ENCODE measurements at places on chromosomes 1 and 21. TPM values are rescaled to one million over a fixed set of nuclear protein-coding genes. Genes with fewer than 3 reads are reported as not detected.

GRCh38 chr1:179493323-179493722, 82.4 kb downstream of the NPHS2 start:
- no peak overlapping the region for H3K4me3 ChIP-seq
- H3K27me3 ChIP-seq: no peaks in the 10 kb centered on the region
- no peaks in the 10 kb centered on the region for H3K4me1 ChIP-seq
- no peak for DNase-seq
- H3K36me3 ChIP-seq: no peaks in the 10 kb centered on the region
- no peak overlapping the region for H3K27ac ChIP-seq

- H3K36me3 ChIP-seq: no peaks in the 10 kb centered on the region
- no peaks in the 10 kb centered on the region for H3K27me3 ChIP-seq
- H3K4me3 ChIP-seq: no peak overlapping the region
- DNase-seq: no peak
- no peaks in the 10 kb centered on the region for H3K4me1 ChIP-seq
Observed at GRCh38 chr1:168092566-168093355, 44.0 kb downstream of the GPR161 start.

DNA sequence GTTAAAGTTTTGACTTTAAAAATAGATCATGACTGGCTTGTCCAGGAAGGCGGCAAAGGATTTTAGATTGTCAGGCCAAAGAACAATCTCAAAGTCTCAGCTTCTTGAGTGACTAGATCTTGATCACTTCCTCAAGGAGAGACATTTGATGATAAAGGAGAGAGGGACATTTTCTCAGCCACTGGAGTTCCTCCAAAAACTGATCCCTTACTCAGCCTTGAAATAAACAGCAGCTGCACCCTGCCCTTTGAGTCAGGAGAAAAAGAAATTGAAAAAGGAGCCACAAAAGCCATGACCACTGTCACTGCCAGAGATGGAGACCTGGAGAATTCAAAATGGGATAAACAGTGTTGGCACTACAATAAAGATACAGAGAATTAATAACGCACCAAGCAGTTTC, 288.4 kb upstream of the PRMT6 start:
- H3K27ac ChIP-seq: no peak overlapping the region
- no peaks in the 10 kb centered on the region for H3K27me3 ChIP-seq
- H3K4me1 ChIP-seq: no peaks in the 10 kb centered on the region
- no peak for DNase-seq
- no peaks in the 10 kb centered on the region for H3K36me3 ChIP-seq

DNA sequence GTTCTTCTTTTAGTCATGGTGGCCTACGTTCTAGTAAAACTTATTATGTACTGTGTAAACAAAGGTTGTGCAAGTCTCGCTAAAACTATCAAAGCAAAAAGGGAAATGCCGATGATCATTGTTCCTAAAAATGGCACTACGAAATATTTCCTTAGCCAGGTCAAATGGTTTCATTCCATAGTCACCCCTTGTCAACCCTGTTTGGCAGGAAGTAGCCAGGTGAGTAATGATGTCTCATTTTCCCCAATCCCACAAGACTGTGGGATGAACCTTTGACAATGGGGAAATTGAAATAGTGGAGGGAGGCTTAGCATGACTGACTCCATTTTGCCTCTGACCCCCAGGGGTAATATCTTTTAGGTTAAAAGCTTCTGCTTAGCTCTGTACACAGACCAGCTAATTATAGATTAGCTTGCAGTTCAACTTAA, 5.6 kb upstream of the REN start:
- no peaks in the 10 kb centered on the region for H3K4me1 ChIP-seq
- H3K4me3 ChIP-seq: no peak overlapping the region
- no peaks in the 10 kb centered on the region for H3K36me3 ChIP-seq
- no peak overlapping the region for H3K27ac ChIP-seq
- DNase-seq: no peak

Gene CFHR5
- total RNA-seq: not detected

Gene ST6GALNAC5
- 10.9 TPM for total RNA-seq

GRCh38 chr1:35505911-35506798, 51.0 kb downstream of the KIAA0319L start:
- H3K4me3 ChIP-seq: no peak overlapping the region
- peaks cover 18% of the 10 kb centered on the region for H3K36me3 ChIP-seq
- H3K27me3 ChIP-seq: no peaks in the 10 kb centered on the region
- no peak overlapping the region for H3K27ac ChIP-seq
- no peak for DNase-seq
- peaks cover 8% of the 10 kb centered on the region for H3K4me1 ChIP-seq

Gene SMCP
- total RNA-seq: not detected

- H3K36me3 ChIP-seq: no peaks in the 10 kb centered on the region
- peak overlapping the region; percentile 95 for H3K27ac ChIP-seq
- no peaks in the 10 kb centered on the region for H3K27me3 ChIP-seq
- H3K4me1 ChIP-seq: peaks cover 7% of the 10 kb centered on the region
Observed at GRCh38 chr1:211829343-211830054, 1.1 kb downstream of the LPGAT1 start.

GRCh38 chr1:56509713-56510641, 69.4 kb downstream of the PLPP3 start:
- peaks cover 78% of the 10 kb centered on the region for H3K36me3 ChIP-seq
- H3K4me1 ChIP-seq: peaks cover 89% of the 10 kb centered on the region
- no peak for DNase-seq
- H3K4me3 ChIP-seq: no peak overlapping the region
- no peaks in the 10 kb centered on the region for H3K27me3 ChIP-seq

Gene GPA33
- total RNA-seq: 0.50 TPM

DNA sequence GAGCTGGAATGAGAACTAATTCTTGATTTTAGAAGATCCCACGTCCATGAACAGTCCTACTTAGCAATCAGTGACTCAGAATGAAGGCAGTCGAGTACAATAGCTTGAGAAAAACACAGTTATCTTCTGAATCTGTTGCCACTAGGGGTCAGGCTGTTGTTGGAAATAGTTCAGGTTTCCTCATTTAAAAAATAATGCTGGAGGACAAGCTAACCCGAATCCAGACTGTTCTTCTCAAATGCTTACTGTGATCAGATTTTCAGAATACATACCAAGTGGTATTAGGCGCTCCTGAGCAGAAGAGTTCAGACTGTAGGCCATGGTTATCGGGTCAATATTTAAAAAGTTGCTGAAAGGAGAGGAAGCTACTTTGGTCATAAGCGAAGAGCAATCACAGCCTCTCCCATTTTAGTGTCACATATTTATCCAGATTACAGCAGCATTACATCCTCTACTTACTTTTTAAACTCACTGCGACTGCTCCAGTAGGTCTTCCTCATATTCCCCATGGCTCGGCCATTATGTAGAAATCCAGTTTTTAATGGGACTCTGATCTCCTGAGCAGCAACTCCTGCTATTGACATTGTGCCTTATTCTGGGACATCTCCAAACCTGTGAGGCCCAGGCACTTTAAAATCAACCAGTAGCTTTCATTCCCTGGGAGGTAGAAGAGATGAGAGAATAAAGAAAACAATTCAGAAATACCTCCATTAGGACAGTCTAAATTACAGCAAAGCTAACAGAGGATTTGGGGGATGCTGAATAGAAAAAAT, 10.9 kb downstream of the ERRFI1 start:
- H3K27ac ChIP-seq: peak overlapping the region; percentile 4
- no peaks in the 10 kb centered on the region for H3K27me3 ChIP-seq
- H3K4me1 ChIP-seq: peaks cover 37% of the 10 kb centered on the region

DNA sequence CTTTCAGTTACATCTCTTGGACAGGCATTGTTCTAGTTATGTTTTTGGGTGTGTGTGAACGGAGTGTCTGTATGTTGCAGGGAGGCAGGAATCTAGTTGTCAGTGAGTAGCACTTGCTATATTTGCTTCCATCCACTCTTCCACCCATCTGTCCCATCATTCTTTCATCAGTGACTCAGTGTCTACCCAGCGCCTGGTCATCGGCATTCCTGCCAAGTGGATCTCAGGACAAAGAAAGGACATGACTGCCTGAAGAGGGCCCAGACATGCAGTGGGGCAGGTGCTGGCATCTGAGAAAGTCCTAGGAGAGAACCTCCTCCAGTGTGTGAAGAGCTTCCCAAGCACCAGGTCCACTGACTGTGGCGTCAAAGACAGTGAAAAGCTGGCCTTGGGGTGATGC, 27.3 kb upstream of the MAGOH start:
- H3K4me3 ChIP-seq: no peak overlapping the region
- no peaks in the 10 kb centered on the region for H3K27me3 ChIP-seq
- DNase-seq: no peak
- H3K4me1 ChIP-seq: no peaks in the 10 kb centered on the region
- no peak overlapping the region for H3K27ac ChIP-seq
- no peaks in the 10 kb centered on the region for H3K36me3 ChIP-seq

Gene ESRRG
- total RNA-seq: 0.29 TPM

Gene NTNG1
- 12.7 TPM for total RNA-seq

- H3K36me3 ChIP-seq: no peaks in the 10 kb centered on the region
- no peaks in the 10 kb centered on the region for H3K4me1 ChIP-seq
- no peaks in the 10 kb centered on the region for H3K27me3 ChIP-seq
- H3K4me3 ChIP-seq: no peak overlapping the region
- DNase-seq: no peak
- H3K27ac ChIP-seq: no peak overlapping the region
Observed at GRCh38 chr1:176225479-176225875, 18.4 kb upstream of the COP1 start.

DNA sequence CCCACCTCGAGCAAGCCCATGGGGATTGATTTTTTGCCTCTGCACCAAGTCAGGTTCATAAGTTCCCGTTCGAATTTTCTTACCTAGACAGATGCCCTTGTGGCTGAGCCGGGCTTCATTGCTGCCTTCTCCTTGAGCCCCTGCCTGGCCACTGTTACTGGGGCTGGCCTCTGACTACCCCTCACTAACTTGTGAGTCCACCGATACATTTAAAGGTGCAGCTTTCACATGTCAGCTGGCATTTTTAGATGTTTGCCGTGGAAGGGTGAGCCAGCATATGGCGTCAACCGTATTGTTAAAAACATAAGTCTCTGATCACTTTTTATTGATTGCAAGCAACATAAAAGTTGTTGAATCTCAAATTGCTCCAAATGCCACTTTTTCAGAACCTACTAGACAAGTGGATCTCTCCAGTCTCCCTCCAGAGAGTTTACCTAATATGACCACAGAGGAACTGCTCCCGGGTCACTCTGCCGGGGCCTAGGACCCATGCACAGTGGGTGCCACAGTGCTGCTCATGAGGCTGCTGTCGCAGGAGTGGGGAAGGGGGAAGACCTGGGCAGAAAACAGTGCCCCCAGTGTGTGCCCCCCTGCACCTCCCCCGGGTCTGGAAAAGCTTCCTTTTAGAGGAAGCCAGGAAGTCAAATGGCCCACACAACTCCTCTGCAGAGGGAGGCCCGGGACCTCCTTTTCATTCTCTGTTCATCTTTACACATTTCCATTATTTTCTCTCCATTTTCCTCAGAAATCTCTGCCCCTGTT, 18.8 kb downstream of the MX1 start:
- H3K4me3 ChIP-seq: no peak overlapping the region
- peaks cover 99% of the 10 kb centered on the region for H3K36me3 ChIP-seq
- H3K4me1 ChIP-seq: no peaks in the 10 kb centered on the region
- H3K27ac ChIP-seq: no peak overlapping the region
- no peaks in the 10 kb centered on the region for H3K27me3 ChIP-seq

DNA sequence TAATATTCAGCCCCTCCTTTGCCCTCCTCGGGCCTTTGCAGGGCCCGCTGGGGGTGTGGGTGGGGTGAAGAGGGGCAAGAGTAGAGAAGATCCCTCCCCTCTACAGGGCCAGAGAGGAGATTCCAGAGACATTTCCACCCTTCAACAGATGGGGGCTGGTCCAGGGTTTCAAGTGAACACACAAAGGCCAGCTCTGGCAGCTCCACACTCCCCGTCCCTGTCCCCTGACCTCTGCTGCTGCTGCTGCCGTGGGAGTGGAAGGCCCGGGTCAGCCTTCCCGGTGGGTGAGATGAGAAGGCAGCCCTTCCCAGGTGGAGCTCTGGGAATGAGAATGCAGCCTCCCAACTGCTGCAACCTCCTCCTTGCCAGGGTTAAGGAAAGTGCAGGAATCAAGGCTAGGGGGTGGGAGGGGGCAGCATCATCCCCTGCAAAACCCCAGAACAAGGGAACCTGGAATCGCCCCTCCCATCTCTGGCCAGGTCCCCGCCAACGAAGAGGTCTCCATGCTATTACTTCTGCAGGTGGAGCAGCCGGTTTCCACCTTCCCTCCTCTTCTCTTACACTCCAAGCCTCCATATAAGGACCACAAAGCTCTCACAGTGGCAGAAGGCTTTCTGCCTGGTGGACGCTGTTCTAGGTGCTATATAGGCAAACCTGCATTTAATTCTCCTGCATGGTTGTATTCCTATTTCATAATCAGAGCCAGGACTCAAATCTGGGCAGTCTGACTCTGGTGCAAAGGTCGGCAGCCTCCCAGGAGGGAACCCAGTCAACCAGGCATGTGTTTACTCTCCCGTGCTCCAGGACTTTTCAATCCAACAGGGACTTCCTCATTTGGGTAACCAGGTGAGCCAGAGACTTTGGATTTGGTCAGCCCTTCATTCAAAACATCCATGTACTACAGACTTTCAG, 22.9 kb upstream of the ARHGEF10L start:
- no peaks in the 10 kb centered on the region for H3K27me3 ChIP-seq
- DNase-seq: no peak
- no peaks in the 10 kb centered on the region for H3K4me1 ChIP-seq

- no peaks in the 10 kb centered on the region for H3K4me1 ChIP-seq
- no peaks in the 10 kb centered on the region for H3K36me3 ChIP-seq
- H3K27me3 ChIP-seq: no peaks in the 10 kb centered on the region
- no peak overlapping the region for H3K27ac ChIP-seq
Observed at GRCh38 chr1:74502432-74502831, 10.0 kb downstream of the LRRC53 start.

DNA sequence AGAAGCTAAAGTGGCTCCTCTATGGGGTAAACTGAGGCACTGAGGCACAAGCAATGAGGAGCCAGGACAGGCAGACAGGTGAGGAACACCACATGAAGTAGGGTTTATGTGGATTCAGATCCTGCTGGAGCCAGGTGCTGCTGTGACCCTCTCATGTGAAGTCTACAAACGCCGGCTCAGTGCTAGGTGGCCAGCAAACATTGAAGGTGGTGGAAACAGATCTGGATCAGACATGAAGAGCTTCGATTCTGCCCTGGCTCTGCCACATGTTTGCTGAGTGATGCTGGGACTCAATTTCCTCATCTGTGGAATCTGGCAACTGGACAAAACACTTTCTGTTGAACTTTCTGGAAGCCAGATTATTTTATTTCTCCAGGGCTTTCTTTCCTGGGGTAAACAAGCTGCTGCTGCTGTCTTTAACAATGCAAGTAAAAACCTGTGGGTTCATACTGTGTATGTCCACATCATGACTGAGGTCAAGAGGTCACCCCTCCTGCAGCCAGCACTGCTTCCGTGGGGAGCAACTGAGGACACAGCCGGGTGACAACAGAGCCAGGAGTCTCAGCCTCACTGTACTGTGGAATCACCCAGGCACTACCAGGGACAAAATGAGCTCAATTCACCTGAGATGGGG, 33.3 kb downstream of the HMGB4 start:
- no peak overlapping the region for H3K27ac ChIP-seq
- no peaks in the 10 kb centered on the region for H3K36me3 ChIP-seq
- no peak for DNase-seq
- no peak overlapping the region for H3K4me3 ChIP-seq
- H3K27me3 ChIP-seq: no peaks in the 10 kb centered on the region

DNA sequence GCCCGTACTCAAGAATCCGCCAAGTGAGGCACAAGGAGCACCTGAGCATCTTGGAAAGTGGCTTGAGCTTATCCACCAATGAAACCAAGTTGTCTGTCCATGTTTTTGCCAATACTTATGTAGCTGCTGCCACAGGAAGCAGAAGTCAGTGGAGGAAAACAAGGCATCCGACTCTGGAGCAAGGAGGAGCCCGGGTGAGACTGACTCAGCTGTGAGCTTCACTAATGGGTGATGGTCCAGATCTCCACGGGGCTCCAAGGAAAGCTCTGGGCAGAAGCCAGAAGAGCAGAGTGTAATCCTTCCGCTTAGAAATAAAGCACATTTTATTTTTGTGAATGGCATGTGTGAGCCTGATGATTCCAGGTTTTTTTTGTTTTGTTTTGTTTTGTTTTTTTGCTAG, 12.3 kb upstream of the SSR2 start:
- H3K27ac ChIP-seq: no peak overlapping the region
- H3K36me3 ChIP-seq: no peaks in the 10 kb centered on the region
- no peak for DNase-seq
- no peak overlapping the region for H3K4me3 ChIP-seq

Gene IGSF3
- 21.6 TPM for total RNA-seq

Data from left lung (tissue), 14 donors.